ENCODE measurements at places on chromosomes 11 and 22.

- DNase-seq = no peak
Observed at GRCh38 chr11:2530855-2531200, 86.0 kb downstream of the KCNQ1 start.

DNA sequence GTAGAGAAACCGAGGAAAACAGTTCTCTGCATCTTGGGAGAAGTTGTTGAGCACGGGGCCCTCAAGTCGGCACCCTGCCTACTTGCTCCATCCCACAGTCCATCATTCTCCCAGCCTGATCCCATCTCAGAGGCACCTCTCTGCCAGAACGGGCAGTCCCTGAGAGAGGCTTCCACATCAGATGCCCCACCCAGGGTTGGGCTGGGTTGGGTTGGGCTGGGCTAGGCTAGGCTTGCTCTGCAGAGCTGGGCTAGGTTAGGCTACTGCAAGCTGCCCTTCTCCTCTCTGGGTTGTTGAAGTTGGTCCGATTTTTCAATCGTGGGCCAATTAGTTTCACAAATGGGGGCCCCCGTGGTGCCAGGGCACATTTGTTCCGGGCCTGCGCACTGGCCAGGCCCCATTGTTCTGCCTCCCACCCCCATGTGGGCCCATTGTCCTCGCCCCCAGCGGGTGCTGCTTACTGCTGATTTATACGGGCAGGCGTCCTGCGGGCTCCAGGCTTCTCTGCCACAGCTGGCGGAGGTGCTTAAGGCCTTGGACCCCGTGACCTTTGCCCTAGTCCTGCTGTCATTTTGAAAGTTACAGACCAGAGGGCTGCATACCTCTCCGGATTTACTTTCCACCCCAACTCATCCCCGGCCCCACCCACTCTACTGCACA is 63.7 kb upstream of the NNMT start:
- DNase-seq = no peak

DNA sequence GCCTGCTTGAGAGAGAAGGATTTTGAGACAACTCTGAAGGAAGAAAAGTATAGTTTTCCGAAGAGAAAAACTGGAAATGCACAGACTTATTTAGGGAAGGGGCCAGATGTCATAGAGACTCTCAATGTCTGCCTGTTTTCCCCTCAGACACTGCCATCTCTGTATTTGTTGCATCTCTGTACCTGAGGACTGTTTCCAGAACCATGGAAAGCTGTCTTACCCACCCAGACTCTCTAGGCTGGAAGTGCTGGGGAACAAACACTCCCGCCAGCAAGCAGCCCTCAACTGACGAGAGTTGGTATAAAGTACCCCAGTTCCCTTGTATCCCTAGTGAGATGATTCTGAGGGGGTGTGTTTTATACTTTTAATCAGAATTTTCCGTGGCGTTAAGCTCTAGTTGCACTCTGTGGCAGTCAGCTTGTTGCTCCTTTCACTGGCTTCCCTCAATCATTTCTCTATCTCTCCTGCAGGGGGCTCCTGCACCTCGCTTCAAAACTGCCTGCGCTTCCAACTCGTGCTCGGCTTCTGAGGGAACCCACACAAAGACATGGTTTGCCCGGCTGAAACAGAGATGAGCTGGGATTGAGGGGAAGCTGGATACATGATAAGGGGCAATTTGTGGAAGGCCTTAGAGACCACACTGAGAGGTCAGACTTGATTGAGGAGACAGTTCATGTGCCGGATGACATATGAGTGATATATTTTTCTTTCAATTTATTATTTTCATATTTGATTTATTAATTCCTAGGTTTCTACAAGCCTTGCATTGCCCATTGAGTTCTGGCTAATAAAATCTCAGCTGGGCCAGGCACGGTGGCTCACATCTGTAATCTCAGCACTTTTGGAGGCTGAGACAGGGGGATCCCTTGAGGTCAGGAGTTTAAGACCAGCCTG is 36.9 kb upstream of the CLPB start:
- DNase-seq = peak; percentile 42

DNA sequence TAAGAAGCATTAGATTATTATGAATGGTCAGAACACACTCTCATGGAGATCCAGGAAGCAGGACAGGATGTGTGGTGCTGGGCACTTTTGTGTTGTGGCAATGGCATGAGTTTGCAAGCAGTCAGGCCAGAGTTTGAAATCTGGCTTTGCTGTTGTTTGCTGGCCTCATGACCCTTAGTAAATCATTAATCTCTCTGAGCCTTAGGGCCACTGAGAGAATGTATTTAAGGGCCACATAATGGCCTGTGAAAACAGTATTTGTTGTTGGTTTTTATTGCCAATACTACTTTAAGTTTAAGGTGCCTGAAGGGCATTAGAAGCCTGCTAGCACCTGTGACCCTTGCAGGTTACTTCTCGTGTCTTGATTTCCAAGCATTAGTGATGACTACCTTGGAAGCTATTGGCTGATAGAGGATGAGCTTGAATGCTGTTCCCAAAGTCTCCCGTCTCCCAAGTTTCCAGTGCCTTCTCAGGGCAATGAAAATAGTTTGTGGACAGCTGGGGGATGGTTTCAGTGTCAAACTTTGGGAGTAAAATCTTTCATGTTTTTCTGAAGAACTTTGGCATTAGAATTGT is 24.6 kb downstream of the STIM1 start:
- DNase-seq = no peak

- DNase-seq = no peak
Observed at GRCh38 chr11:70581991-70582885, 183.9 kb downstream of the CTTN start.

GRCh38 chr11:134038897-134039470 is 29.9 kb upstream of the JAM3 start:
- no peak for DNase-seq

GRCh38 chr22:28714043-28714628 is 27.5 kb downstream of the CHEK2 start:
- no peak for DNase-seq

DNA sequence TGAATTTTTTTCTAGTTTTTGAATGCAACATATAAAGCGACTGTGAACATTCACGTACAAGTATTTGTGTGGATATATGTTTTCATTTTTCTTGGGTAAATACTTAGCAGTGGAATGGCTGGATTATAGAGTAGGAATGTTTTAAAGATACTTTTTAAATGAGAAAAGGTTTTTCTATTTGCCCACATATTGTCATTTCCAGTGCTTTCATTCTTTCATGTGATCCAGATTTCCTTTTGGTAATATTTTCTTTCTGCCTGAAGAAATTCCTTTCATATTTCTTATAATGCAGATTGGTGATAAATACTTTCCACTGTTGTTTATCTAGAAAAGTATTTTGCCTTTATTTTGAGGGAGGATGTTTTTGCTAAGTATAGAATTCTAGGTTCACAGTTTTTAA is 7.9 kb downstream of the DDB2 start:
- no peak for DNase-seq

GRCh38 chr11:16946477-16947282 is 67.5 kb downstream of the PLEKHA7 start:
- no peak for DNase-seq

DNA sequence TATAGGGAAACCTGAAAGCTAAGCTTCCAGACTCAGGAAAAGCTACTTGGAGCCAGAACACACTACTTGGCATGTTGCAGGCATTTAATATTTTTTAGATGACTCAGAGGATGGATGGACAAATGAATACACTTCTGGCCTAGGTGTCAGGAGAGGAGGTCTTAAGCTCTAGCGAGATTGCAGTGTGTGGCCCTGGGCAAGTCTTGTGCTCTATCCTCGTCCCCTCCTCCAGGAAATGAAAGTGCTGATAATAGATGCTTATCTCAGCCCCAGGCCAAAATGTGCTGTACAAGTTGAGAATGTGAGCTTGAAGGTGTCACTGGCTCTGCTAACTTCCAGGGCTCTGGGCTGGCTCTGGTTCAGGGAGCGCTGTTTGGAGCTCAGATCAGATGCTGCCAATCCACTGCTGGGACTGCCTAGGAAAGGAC is 136.3 kb downstream of the PKNOX2 start:
- DNase-seq = no peak

DNA sequence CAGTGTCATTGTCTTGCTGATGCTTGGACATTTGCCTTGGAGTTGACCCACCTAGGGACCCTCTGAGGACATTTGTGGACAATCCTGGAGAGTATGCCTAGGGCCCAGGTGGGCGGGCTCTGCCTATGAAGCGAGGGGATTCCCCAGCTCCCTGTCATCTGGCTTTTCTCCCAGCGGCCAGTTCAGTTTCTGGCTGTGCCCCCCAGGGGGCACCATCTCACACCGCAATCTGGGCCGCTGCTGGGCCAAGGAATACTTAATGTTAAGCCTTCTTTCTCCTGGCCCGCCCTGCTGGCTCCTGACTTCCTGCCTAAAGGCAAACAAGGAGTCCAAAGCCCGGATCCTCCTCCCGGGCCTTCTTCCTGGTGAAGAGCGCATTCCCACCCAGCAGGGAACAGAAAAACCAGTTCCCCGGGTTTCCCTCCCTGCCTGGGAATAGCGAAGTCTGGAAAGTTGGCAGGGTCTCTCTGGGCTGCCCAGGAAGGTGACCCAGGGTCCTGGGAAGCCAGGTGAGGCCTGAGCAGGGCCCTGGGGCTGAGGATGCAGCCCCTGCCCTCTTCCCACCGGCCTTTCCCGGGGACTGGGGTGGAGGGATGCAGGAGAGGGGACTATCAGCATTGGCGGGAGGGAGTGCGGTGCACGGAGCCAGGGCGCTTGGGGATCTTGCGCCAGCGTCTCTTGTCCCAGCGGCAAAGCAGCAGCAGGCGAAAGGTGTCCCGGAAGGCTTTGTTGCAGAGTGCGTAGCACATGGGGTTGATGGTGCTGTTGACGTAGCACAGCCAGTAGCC is 11.9 kb downstream of the CHRM1 start:
- peak; percentile 66 for DNase-seq

DNA sequence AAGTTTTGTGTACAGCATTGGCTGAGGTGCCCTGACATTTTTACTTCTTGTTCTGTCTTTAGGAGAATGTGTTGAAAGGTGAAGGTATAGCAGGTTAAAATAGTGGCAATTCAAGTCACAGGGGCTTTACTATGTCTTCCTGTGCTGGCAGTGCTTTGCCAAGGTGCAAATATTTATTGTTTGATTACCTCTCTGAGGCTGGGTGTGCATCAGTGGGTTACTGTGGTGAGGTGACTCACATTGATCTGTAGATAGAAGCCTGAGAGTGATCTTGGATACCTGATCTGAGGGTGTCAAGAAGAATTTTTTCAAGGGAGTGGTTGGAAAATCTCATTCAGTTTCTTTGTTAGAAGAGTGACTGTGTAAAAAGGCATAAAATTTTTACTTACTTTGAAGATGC is 90.0 kb downstream of the ARHGAP42 start:
- DNase-seq = no peak

GRCh38 chr11:57964660-57965059 is 59.0 kb upstream of the OR9Q1 start:
- DNase-seq = no peak

DNA sequence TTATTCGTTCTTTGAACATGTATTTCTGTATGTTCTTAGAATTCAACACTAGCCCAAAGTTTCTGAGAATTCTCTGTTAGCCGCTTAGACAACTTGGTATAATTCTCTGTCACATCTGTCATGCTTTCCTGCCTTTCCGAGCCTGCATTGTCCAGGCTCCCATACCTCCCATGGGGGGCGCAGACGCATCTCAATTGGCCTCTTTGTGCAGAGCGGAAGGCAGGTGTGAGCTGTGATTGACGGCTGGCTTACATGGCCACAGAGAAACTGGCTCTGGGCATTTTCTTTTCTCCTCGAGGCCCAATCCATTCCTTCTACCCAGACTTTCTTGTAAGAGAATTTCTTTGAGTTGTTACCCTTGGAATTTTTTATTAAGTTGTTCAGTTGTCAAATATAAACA is 132.7 kb upstream of the SESN3 start:
- DNase-seq = no peak

- DNase-seq = no peak
Observed at GRCh38 chr11:72735495-72736027, 16.6 kb downstream of the ARAP1 start.
